Heart right ventricle (tissue), 16 donors: ENCODE measurements at places on chromosomes 5 and 9. TPM values are rescaled to one million over a fixed set of nuclear protein-coding genes. Genes with fewer than 3 reads are reported as not detected.

LOX gene
- 3.3 TPM for total RNA-seq

ENTREP1 gene
- total RNA-seq: 40.5 TPM

GPR150 gene
- total RNA-seq: 0.12 TPM

DNA sequence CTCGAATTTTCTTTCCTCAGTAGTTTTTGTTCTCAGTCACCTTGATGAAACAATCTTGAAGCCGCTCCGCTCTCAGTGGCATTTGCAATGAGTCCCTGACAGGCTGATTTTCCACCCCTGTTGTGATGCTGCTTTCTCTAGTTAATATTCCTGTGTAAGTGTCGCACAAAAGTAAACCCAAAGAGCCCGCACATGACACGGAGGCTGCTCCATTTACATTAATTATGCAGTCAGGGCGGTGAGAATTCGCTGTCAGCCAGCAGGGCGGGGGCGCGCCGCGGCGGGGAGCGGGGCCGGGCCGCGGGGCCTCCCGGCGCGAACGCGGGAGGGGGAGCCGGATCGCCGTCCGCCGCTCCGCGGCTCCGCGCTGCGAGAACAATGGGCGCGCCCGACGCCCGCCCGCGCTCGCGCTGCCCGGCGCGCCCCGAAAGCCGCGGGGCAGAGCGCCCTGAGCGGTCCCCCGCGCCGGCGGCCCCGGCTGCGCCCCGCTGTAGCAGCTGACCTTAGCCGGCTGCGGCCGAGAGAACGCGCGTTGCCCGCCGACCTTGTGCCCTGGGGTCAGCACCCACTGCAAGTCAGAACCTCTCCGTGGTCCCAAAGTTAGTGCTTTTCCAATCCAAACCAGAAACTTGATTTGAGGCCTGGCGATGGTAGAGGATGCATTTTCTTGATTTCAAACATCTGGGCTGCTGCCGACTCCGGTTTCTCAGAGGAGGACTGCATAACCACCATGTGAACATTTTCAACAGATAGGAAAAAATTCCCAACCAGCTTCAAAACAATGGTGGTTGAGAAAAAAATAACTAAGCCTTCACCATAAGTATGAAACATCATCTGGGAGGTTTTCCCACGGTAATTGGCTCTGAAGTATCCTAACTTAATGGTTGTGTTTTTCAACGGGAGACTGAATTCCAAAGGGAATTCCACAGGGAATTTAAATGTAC, 142.6 kb downstream of the PBX3 start:
- DNase-seq: peak; percentile 23

DNA sequence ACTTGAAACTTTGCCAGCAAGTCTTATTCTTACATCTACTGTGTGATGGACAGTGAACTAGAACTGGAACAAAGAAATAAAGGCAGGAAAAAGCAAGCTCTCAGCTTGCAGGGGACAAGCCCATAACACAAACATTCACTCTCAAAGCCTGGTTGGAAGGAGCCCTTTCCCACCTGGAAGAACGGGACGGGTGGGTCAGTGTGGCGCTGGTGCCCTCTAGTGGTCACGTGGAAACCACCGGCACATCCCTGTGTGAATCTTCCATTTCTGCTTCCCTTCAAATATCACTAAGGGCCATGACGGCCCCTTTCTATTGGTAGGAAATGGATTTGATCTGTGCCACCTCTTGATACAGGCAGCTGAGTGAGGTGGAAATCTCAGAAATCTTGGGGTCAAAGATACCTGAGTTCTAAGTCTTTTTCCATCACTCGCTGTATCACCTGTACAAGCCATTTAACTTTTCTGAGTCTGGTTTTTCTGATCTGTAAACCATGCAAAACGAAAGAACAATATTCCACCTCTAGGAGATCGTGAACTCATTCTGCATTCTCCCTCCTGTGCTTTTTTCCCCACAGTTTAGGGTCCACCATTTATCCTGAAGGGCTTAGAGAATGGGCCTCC, 211.6 kb downstream of the MSX2 start:
- peak; percentile 54 for DNase-seq

CTXN3 gene
- not detected for total RNA-seq

DNA sequence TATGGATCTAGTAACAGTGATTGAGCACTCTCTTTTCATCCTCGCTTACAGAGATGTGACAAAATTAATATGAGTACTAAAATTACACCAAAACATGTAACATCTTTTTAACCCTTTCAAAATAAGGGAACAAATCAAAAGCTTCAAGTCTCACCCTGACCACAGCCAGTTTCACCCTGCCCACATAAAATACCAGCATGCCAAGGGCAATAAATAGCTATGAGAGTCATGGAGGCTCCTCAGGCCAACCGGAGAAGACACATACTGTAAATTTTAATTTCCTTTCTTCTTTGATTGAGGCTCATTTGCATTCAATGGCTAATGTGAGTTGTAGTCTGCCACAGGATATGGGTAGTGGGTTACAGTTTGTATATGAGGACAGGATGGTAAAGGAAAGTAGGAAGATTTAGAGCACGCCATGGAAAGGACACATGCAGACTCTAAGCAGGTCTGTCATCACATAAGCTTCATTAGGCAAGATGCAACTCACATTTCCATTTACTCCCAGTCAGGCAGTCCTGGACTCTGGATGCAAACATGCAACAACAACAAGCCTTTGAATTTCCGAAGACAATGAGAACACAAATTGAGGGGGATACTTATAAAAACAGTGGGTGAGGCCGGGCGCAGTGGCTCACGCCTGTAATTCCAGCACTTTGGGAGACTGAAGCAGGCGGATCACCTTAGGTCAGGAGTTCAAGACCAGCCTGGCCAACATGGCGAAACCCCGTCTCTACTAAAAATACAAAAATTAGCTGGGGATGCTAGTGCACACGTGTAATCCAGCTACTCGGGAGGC, 11.3 kb downstream of the IL4 start:
- DNase-seq: no peak

GRCh38 chr5:115372146-115372545, 75.7 kb upstream of the CCDC112 start:
- no peak for DNase-seq

DNA sequence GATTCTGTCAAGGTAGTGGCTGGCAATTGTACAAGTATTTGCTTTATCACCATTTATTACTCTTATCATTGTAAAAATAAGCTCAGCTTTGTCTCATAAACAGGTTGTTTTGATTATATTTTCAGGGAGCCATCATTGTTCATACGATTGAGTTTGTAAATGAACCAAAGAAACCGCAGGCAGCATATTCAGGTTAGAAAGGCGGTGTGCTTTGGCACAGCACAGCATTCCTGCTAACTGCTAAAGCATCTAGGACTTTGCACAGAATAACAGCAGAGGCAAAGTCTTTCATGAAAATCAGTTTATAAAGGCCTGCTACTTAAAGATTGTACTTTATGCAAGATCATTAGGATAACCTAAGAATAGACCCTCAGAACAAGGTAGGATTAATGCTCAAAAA, 281.5 kb upstream of the SLC24A2 start:
- DNase-seq: no peak

DNA sequence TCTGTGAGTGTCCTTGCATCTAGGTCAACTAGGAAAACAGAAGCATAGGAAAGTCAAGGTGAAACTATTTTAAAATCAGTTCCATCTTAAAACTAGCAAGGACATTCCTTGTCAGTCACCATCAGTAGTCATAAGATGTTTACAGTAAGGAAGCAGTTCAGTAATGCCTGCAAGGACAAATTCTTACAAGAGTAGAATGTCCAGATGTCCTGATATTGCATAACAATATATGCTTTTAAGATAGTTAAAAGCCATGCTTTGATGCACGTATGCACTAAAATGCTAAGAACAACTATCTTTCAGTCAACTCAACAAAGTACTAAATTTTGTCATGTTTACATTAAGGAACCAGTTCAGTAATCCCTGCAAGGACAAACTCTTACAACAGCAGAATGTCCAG, 11.3 kb upstream of the SVEP1 start:
- DNase-seq: no peak

DNA sequence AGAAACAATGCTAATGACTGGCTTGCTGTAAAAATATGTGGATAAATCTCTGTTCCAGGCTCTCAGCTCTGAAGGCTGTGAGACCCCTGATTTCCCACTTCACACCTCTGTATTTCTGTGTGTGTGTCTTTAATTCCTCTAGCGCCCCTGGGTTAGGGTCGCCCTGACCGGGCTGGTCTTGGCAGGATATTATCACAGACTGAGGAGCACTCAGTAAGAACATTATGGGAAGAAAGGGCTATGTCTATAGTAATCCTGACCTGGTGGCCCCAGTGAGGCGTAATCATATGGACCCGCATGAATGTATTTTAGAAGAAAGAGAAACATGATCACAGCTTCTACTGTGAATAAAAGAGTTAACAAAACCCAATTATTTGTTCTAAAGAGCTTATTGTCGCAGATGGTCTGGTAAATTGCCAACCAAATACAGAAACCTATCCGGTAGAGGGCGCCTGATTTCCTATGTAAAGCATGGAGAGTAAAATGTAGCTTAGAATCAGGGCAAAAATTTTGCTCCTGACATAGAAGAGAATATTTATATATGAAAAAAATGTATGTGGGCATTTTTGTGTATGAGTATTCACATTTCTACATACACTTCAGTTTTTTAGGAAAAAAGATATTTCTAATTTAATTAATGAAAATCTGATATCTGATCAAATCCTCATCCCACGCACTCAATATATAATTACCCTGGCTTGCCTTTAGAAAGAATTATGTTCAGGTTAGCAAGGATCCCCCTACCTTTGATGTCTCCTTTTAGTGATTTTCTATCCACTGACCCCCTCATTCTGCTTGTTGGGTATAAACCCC, 5.8 kb upstream of the IFNA1 start:
- peak; percentile 29 for DNase-seq

DNA sequence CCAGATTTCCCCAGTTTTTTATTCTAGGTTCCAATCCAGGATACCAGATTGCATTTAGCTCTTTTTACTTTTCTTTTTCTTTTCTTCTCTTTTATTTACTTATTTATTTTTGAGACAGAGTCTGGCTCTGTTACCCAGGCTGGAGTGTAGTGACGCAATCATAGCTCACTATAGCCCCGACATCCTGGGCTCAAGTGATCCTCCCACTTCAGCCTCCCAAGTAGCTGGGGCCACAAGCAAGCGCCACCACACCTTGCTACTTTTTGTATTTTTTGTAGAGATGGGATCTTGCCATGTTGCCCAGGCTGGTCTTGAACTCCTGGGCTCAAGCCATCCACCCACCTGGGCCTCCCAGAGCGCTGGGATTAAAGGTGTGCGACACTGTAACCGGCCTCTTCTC, 48.4 kb downstream of the GSN start:
- DNase-seq: no peak

- no peak for DNase-seq
Observed at GRCh38 chr5:81854915-81855314, 104.0 kb upstream of the SSBP2 start.

F12 gene
- not detected for total RNA-seq

GRCh38 chr9:130461218-130461630, 16.5 kb downstream of the ASS1 start:
- peak; percentile 48 for DNase-seq

- peak; percentile 50 for DNase-seq
Observed at GRCh38 chr5:171427318-171428167, 8.1 kb downstream of the FGF18 start.
